HL-60 (cell line): ENCODE measurements at places on chromosomes 13 and 19.

DNA sequence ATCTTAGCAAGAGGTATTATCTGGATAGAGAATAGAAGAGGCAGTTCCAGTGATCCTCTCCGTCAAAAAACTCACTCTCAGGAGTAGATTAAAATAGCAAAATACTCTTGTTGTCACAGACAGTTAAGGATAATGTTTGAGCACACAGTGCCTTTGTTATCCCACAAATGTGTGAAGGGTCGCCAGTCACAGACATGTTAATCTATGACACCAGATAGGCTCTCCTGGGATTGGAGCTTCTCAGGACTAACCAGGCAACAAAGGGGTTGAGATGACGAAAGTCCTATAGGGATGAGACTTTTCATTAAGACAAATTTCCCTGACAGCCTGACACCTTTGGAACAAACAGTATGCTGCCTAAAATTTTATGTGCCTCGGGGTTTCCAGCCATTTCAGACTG lies 1947.1 kb downstream of the OLFM4 start:
- DNase-seq = no peak

DNA sequence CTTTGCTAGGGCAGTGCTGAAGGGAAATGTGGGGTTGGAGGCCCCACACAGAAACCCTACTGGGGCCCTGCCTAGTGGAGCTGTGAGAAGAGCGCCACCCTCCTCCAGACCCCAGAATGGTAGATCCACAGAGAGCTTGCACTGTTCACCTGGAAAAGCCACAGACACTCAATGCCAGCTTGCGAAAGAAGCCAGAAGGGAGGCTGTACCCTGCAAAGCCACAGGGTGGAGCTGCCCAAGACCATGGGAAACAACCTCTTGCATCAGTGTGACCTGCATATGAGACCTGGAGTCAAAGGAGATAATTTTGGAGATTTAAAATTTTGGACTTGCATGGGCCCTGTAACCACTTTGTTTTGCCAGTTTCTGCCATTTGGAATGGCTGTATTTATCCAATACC lies 615.4 kb upstream of the MIR17HG start:
- no peak for DNase-seq

DNA sequence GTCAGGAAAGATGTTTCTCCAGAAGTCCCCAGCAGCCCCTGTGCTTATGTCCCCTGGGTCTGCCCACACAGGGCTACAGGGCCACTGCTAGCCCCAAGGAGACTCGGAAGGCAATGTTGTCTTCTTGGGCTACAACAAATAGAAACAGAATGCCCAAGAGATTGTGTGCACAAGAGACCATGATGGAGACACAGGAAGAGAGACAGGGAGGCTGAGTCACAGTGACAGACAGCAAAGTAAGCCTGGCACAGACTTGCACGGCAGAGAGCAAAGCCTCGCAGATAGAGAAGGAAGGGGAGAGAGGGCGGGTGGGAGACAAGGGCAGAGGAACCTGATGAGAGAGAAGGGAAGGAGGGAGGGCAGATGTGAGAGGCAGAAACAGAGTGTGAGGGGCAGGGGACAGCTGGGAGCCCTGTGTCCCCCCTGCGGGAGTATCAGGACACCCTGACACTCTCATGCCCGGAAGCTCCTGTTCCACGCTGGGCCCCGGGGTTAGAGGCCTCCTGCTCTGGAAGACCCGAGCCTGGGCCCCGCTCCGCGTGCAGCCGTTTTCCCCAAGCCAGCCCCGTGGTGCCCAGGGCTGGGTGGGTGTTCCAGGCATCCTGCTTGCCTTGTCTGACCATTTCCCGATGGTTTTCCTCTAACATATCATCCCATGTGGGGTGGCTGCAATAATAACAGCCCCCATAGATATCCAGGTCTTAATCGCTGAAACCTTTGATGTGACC lies 2.7 kb upstream of the PLA2G4C start:
- DNase-seq = no peak

DNA sequence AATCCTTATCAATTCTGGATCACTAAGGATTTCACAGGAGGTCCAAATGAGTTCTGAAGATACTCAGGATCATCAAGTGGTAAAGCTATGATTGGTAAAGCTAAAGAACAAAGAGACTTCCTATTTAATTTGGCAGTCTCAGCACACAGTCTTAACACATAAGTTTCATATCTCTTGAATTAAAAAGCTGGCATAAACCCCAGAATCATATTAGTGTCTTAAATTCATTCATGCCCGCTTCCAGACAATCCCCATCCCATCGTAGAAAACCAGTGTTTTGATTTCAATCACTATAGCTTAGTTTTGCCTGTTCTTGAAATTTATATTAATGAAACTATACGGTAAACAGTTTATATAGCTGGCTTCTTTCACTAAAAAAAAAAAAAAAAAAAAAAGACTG lies 278.7 kb downstream of the DIAPH3 start:
- no peak for DNase-seq

GRCh38 chr13:26476111-26476781 lies 81.2 kb upstream of the WASF3 start:
- no peak for DNase-seq

DNA sequence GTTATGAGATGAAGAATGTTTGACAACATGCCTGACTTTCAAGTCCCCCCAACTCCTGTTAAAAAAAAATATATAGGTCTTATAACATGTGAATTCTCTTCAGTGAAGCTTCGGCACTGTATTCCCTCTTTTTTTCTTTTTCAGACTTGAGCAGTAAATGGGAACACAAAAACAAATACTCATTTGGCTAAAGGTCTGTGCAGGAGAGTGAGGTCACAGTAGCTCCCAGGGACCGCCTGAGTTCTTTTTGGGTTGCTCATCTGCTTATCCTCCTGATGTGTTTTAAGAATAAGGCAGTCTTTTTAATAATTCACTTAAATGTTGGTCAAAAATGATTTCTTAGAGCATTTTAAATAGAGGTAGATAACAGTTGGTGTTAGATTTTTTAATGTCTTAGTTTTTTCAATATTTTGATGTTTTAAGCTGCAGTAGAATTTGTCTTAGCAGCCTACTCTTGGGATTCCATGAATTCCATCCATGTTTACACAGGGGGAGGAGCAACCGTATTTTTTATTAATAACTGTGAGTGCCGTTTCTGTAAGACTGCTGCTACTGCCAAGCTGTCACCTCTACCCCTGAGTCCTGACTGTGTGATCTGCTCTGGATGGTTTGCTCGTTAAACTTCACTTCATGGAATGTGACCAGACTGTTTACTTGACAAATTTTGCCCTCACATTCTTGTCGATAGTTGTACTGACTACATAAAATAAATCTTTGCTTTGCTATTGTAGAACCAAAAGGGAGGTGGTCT lies 14.9 kb downstream of the HNRNPM start:
- no peak for DNase-seq

- DNase-seq = no peak
These were observed 857 bp upstream of the MAP2K7 start for GRCh38 chr19:7902796-7903243.

DNA sequence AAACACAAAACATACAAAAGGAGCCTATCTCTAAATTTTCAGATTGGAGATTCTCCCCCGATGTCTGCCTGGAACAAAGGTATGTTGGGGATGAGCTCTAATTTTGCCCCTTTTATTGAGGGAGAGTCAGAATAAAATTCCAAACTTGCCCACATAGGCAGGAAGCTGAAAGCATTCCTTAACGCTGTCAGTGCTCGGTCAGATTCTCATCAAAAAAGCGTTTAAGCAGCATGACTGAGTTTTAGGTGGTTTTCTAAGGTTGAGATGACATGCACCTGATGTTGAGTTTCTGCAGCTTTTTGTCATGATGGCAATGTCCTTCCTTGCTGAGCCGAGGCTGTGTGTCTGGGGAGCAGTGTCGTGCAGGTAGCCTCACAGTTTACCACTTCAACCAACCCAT lies 48.4 kb upstream of the MEDAG start:
- no peak for DNase-seq

GRCh38 chr13:22235950-22236290 lies 565.0 kb downstream of the FGF9 start:
- DNase-seq = no peak

DNA sequence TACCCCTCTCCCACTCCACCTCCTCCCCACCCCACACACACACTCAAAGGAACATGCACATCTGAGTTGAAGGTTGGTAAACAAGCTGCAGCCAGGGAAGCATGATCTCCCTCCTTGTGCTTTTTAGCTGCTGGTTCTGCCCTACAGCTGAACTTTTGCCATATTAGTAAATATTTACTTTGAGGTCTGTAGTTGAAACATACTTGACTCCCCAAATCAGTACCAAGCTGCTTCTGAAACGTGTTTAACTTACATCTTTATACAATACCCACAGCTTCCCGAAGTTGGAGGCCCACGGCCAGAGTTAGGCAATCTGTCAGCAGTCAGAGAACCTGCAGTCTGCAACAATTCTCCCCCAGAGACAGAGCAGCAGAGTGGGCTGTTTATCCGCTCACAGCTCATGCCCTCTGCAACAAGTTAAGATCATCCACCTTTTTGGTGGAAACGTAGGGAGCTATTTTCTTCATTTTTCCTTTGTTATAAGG lies 1.5 kb upstream of the PCDH20 start:
- DNase-seq = no peak

DNA sequence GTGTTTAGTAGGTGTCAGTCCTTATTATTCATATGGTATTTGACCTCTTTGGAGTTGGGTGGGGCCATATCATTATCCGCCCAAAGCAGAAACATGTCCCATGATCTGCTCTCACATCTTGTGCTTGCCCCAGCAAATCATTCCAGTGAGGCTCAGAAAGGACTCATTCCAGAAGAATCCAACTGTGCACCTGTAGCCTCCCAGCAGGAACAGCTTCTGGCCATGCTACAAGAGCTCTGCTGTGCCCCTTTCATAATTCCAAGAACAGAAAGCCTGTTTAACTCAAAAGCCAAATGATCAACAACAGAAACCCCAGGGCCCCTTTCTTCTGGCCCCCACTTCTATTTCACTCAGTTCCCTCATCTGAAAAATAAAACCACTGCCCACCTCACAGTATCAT lies 673.1 kb downstream of the DIAPH3 start:
- DNase-seq = no peak

DNA sequence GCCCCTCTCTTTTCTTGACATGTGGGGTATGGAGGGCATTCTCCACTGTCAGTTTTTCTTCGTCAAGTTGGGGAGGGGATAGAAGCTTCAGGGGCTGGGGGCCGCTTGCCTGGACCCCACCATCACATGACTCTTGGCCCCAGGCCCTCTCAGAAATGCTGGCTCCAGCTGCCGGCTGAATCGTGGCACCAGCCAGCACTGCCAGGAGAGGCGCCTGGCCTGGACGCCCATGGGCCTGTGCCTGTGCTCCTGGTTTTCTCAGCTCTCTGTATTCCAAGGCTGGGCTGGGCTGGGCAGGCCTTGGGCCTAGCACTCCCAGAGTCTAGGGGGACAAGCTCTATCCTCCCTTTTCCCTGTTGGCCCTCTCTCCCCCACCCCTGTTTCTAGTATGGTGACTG lies 38.6 kb downstream of the LYL1 start:
- no peak for DNase-seq

GRCh38 chr13:39588384-39588783 lies 14.6 kb downstream of the LHFPL6 start:
- DNase-seq = no peak

DNA sequence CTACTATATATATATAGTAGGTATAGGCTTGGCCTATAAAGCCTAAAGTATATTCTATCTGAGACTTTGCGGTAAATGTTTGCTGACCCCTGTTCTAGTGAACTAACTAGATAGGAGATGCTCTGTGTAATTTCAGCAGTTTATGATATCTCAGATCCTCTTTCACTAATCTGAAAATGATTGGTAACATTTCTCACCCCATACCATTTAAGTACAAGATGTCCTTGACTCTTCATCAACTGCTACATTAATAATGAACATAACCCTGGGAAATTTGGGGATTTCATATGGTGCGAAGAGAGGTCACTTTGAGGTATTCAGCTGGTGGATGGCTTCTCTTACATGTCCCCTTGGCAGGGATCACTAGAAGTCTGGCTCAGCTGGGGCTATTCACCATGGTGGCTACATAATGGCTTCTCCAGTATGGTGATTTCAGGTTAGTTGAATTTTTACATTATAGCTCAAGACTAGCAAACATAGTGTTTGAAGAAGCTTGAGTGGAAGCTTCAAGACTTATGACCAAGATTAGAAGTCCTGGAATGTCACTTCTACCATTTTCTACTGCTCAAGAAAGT lies 103.6 kb upstream of the MYCBP2 start:
- DNase-seq = no peak

- peak; percentile 24 for DNase-seq
These were observed 16.1 kb upstream of the SLC15A1 start for GRCh38 chr13:98768522-98768921.

DNA sequence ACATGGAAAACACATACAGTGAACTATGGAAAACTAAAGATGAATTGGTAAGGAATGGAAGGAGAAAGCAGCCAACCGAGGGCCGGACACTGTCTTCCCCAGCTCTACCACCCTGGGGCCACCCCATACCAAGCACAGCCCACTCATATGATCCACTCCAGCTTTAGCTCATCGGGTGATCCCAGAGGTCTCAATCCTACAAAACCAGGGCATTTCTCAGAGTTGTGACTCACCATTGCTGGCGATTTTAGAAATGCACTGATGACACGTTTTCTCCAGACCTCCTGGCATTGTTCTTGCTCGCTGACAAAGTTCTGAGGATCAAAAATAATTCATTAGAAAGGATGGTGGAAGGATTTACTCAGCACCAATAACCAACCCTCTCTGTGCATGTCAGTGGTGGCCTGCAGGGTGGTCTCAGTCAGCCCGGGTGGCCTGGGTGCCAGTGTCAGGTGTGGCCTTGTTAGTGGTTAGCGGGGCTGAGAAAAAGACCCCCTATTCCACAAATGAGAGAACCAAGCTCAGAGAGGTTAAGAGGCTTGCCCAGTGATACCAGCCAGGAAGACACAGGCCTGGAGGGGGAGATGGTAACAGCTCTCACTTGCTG lies 6.6 kb downstream of the TMEM272 start:
- DNase-seq = no peak

- no peak for DNase-seq
These were observed 476 bp downstream of the C2CD4C start for GRCh38 chr19:408441-408901.

DNA sequence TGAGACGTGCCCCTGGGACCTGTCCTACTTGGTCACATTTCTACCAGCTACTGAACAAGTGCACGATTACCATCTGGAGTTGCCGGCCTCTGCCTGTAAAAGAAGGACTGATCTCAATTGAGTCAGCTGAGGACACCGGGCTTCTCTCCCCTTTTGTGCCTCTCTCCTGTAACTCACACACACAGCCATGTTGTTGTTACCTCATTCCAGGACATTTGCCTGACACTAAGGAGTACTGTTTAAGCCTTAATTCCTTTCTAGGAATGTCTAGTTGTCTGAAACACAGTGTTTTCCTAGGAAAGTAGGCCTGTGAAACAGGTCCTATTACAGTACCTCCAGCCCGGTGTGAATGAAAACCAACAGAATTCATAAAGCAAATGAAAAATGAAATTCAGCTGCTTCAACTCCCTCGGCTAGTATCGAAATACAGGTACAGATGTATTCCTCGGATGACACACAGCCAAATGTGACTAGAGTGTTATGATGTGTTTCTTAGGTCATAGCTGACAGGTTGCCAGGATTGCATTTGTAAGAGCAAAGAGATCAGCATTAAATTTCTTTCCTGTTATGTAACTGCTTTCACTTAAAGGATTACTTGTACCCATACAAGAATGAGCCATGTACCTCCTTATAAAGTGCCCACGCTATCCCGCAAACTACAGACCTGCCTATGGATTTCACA lies 152.0 kb upstream of the IRS2 start:
- DNase-seq = no peak
